ENCODE measurements at places on chromosomes 7 and 10. TPM values are rescaled to one million over a fixed set of nuclear protein-coding genes. Genes with fewer than 3 reads are reported as not detected.

The ZNF783 gene
- 21.4 TPM for polyA plus RNA-seq

The FXYD4 gene
- polyA plus RNA-seq, result not detected

The BLNK gene
- 5.1 TPM for polyA plus RNA-seq

The GCK gene
- polyA plus RNA-seq, result 13.9 TPM

The DNAH11 gene
- 7.6 TPM for polyA plus RNA-seq

The LGI1 gene
- polyA plus RNA-seq, result 43.9 TPM

Data from spinal cord (tissue), 10 donors.